Tibial artery (tissue), 4 donors: ENCODE measurements at places on chromosomes 1 and 21.

- H3K36me3 ChIP-seq, result no peaks in the 10 kb centered on the region
- H3K27me3 ChIP-seq, result peaks cover 7% of the 10 kb centered on the region
These were observed 40.4 kb upstream of the RPL11 start for GRCh38 chr1:23651069-23651808.

DNA sequence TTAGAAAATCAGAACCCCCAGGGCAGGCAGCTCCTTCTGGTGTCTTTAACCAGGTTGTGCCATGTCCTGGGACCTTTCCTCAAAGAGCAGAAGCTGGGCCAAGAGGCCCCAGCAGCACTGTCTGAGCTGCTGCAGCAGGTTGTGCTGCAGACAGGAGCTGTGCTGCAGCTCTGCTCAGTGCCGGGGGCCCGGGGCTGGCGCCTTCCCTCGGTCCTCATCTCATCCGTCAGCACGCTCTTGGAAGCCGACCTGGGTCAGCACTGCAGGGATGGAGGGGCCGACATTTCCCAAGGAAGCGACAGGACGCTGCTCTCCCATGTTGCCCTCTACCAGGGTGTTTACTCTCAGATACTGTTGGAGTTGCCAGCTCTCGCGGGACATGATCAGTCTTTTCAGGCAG, 11.7 kb downstream of the URB2 start:
- peaks cover 62% of the 10 kb centered on the region for H3K36me3 ChIP-seq
- H3K4me1 ChIP-seq, result no peaks in the 10 kb centered on the region
- no peaks in the 10 kb centered on the region for H3K27me3 ChIP-seq
- no peak overlapping the region for H3K4me3 ChIP-seq
- no peak overlapping the region for H3K27ac ChIP-seq

DNA sequence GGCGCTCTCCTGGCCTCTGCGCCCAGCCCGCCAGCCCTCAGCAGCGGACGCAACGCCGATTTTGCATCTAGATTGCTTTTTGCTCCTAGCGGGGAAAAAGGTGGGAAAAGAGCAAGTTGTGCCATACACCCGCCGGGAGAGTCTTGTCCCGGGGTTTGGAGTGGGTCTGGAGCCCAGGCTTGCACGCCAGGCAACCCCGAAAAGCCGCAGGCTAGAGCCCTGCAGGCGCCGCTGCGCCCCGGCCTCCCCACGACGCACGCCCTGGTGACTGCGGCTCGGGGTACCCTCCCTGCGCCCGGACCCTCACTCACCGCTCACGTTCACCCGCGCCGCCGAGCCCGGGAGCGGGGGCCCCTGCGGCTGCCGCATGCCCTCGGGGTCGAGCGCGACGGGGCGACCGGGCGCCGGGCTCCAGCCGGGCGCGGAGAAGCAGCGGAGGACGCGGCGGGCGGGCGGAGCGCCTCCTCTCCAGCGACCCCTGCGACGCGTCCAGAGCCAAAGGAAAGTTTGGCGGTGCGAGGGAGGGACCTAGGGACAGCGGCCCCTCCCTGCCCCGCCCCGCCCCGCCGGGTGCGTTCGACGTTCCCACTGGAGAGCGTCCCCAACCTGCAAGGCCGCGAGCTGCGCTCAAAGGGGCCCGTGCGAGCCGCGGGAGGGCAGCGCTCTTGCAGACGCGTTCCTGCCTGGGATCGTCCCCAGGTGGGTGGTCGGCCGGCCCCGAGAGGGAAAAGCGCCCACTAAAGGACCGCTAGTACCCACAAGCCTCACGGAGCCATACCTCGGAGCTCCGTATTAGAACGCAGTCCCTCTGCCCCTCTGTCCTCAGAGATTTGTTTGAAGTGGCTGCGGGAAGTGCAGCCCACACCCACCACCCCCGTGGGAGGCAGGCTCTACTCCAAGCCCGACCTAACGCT, at the start of gene LPAR3:
Gene LPAR3, minus strand, starts transcription at position 502 of the 914 bp plus-strand sequence. CDS start 27,086 bp downstream, outside the sequence.
- peaks cover 9% of the 10 kb centered on the region for H3K4me1 ChIP-seq
- no peaks in the 10 kb centered on the region for H3K36me3 ChIP-seq
- H3K4me3 ChIP-seq, result no peak within 1 kb of the TSS
- no peaks in the 10 kb centered on the region for H3K27me3 ChIP-seq
- no peak within 1 kb of the TSS for H3K27ac ChIP-seq

GRCh38 chr1:232880354-232880753, 70.1 kb upstream of the NTPCR start:
- no peaks in the 10 kb centered on the region for H3K36me3 ChIP-seq
- no peak overlapping the region for H3K27ac ChIP-seq
- H3K27me3 ChIP-seq, result no peaks in the 10 kb centered on the region
- H3K4me1 ChIP-seq, result no peaks in the 10 kb centered on the region

DNA sequence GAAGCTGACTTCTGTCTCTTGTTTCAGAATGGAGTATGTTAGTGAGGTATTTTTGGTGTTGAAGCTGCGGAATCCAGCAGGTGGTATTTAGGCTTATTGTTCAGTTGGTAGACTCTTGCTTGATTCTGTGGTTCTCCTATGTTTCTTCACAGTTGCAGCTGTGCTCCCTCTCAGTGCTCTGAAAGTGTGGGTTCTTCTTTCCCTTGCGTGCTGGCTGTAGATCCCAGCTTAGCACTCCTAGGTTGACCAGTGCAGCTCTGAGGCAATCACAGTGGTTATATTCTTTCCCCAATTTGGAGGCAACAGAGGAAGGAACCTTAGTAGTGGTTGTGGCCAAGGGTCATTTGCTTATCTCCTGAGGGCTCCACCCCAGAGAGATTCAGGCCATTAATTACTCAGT, 269.2 kb upstream of the NRIP1 start:
- no peak overlapping the region for H3K4me3 ChIP-seq
- H3K27ac ChIP-seq, result no peak overlapping the region
- no peaks in the 10 kb centered on the region for H3K4me1 ChIP-seq
- H3K27me3 ChIP-seq, result no peaks in the 10 kb centered on the region
- H3K36me3 ChIP-seq, result no peaks in the 10 kb centered on the region

DNA sequence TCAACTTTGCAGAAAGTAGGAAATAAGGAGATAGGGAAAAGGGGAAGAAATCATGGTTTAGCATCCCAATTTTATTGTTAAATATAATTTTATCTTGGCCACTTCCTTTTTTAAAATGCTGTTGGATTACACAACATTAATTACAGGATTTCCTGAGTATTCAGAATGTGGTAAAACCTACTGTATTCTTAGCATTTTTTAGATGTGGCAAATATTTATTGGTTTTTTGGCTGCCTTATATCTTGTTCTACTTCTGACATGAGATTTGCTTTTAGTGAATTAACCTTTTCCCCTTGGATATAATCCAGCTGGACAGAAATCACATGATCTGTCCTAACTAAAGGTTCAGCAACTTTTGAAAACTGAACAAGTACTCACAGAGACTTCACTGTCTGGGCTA, 104.9 kb downstream of the PTGS2 start:
- H3K27ac ChIP-seq, result no peak overlapping the region
- no peak for DNase-seq
- no peak overlapping the region for H3K4me3 ChIP-seq
- no peaks in the 10 kb centered on the region for H3K27me3 ChIP-seq
- H3K36me3 ChIP-seq, result no peaks in the 10 kb centered on the region
